ENCODE measurements at places on chromosomes 2 and 18. TPM values are rescaled to one million over a fixed set of nuclear protein-coding genes. Genes with fewer than 3 reads are reported as not detected.

Gene CTNNA2
- not detected for total RNA-seq

Gene FHL2
- total RNA-seq, result 56.7 TPM

Gene GALNT5
- 1.5 TPM for total RNA-seq

Gene SFTPB
- not detected for total RNA-seq

Gene REG3G
- 1.1 TPM for total RNA-seq

Gene SGPP2
- not detected for total RNA-seq

Gene BBS5
- total RNA-seq, result 2.3 TPM

Gene SERPINB13
- total RNA-seq, result not detected

Gene CIB4
- not detected for total RNA-seq

Gene C2orf15
- 0.41 TPM for total RNA-seq

Gene CAPG
- 165 TPM for total RNA-seq

Gene NEU4
- 0.34 TPM for total RNA-seq

Gene PAX8
- 1.6 TPM for total RNA-seq

Gene LCT
- total RNA-seq, result 0.08 TPM

Gene CFAP65
- not detected for total RNA-seq

Gene NUP35
- 12.6 TPM for total RNA-seq

Gene GALR1
- not detected for total RNA-seq

Gene AMER3
- total RNA-seq, result not detected

Gene IL1R1
- total RNA-seq, result 0.21 TPM

Gene COL4A4
- total RNA-seq, result 0.05 TPM

Gene SMPD4
- 23.0 TPM for total RNA-seq

Gene HOXD11
- not detected for total RNA-seq

Gene NFU1
- 34.9 TPM for total RNA-seq

Gene ZSWIM2
- total RNA-seq, result not detected

Gene PIKFYVE
- 17.1 TPM for total RNA-seq

Gene PSMA8
- total RNA-seq, result not detected

Data from A375 (cell line).